Activated CD4-positive, alpha-beta T cell treated with anti-CD3 and anti-CD28 coated beads, Interleukin-2, amount 50 U/mL, for 48 hours (primary cell): ENCODE measurements at places on chromosomes 6 and 20.

DNA sequence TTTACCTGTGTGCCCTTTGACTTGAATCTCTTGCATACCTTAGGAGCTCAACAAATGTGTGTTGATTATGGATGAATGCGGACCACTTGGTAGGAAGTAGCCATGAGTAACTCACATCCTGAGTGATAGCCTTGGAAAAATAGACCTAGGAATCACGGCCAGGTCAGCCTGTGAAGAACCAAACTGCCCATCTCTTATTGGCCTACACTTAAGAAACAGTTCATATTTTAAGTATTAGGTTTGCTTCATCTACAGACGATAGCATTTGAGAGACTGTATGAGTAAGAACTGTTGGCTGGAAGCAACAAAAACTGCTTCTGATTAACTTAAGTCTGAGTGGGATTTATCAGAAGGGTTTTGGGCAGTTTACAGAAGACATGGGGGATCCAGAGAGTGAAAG lies 320.1 kb upstream of the PRND start:
- DNase-seq, result no peak

GRCh38 chr6:129006724-129007514 lies 124.0 kb downstream of the LAMA2 start:
- no peak for DNase-seq

GRCh38 chr6:97863697-97864096 lies 580.7 kb upstream of the MMS22L start:
- no peak for DNase-seq

GRCh38 chr6:4693173-4693970 lies 82.8 kb upstream of the CDYL start:
- DNase-seq, result no peak

GRCh38 chr20:19310541-19310940 lies 98.1 kb downstream of the SLC24A3 start:
- DNase-seq, result no peak

DNA sequence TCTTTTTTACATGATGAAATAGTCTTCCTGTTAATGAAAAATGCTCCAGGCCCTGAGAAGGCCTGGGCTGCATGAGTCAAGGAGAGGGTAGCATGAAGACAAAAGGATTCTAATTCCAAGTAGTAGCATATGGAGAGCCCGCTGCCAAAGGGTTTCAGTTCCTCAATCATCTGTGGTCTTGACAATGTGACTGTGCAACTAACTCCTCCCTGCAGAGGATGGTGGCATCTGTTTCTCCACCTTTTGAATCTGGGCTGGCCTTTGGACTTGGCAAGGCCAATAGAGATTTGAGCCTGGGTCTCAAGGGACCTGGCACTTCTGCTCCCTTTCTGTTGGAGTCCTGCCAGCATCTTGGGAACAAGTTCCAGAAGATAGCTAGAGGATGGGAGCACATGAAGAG lies 35.1 kb upstream of the ANKEF1 start:
- DNase-seq, result no peak

DNA sequence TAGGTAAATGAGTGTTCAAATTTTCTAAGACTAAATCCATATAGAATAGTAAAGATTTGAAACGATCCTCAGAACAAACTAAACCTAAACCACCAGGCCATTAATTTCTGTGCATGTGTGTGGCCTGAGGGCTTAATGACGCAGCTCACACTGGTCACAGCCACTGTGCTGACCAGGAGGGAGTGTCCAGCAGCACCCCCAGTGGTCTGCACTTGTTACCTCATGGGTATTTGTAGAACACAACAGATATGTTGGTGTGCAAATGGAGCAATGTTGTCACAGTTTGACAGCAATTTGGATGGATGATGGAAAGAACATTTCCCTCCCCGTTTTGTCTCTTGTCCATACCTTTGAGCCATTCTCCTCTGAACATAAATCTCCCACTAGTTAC lies 122.4 kb upstream of the EXOC2 start:
- no peak for DNase-seq
